SHP77 (cell line): ENCODE measurements at places on chromosomes 4 and X.

DNA sequence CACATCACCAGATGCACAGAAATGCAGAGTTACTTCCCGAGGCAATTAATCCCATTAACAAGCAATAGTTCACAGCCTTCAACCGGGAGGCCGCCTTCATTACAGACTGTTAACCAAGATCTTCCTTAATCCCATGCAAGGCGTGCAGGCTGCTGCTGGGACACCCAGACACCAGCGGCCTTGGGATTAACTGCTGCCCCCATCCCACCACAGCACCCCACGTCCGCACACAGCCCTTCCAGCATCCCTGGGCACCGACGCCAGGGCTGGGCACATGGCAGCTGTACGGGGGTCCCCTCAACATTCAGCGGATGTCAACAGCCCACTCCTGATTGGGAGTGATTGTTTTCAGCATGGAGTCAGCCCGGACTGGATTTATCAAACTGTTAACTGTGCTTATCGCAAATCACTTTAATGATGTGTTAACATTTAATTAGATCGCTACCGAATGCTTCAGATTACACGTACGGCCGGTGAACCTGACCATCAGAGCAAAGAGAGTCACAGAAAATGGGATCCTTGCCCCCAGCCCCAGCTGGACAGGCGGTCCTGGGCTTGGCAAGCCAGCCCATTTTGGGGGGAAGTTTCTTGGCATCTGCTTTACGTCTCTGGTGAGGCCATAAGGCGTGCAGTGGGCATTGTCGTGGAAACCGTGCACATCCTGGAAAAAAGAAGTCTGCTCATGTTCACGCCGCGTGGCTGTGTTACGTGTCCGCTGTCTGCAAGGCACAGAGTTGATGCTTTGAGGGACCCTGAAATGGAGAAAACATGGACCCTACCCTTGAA, 126.4 kb downstream of the HMX1 start:
- no peak for DNase-seq

DNA sequence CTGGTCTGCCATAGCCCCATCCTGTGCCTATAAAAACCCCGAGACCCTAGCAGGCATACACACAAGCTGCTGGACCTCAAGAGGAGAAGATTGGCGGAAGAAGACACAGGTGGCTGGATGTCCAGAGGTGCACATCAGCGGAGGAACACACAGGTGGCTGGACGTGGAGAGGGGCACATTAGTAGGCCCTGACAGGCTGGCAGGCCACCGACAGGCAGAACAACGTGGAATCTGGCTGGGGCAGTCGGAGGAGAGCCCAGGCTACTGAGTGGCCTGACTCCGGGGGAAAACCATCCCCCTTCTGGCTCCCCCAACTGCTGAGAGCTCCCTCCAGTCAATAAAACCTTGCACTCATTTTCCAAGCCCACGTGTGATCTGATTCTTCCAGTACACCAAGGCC, 512.5 kb upstream of the AMOT start:
- no peak for DNase-seq

DNA sequence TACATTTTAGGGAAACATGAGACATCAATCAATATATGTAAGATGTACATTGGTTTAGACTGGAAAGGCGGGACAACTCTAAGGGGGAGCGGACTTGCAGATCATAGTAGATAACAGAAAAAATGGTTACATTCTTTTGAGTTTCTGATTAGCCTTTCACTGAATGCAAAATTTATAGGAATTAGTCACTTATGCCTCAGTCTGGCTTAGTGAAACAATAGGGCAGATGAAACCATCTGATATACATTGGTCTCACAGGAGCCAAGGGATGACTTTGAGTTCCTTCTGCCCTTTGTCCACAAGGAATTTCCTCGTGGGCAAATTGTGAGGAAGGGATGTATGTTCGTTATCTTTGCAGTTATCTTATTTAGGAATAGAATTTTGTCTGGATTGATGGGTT, 128.2 kb downstream of the ARSF start:
- no peak for DNase-seq

GRCh38 chr4:33400504-33400903, 2680.3 kb downstream of the PCDH7 start:
- no peak for DNase-seq

DNA sequence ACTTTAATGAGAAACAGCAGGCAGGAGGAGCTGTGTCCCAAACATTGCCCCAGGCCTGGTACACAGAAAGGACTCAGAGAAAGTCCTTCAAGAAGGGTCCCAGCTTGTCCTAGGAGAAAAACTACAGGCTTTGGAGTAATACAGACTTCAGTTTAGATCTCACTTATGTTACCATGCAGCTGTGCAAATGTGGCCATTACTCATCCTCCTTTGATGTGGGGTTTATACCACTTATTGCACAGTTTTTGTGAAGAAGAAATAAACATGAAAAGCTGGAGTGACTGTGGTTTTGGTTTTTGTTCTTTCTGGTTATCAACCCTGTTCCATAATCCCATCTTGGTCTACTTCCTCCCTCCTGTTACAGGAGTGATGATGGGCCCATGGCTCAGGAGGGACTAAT, 8.1 kb upstream of the CYTL1 start:
- DNase-seq, result no peak
